ENCODE measurements at places on chromosomes 13 and 19. TPM values are rescaled to one million over a fixed set of nuclear protein-coding genes. Genes with fewer than 3 reads are reported as not detected.

GRCh38 chr13:97101912-97102708, 107.8 kb upstream of the OXGR1 start:
- no peaks in the 10 kb centered on the region for H3K4me1 ChIP-seq
- no peak for DNase-seq
- no peak overlapping the region for H3K27ac ChIP-seq
- H3K36me3 ChIP-seq = no peaks in the 10 kb centered on the region
- H3K4me3 ChIP-seq = no peak overlapping the region

DNA sequence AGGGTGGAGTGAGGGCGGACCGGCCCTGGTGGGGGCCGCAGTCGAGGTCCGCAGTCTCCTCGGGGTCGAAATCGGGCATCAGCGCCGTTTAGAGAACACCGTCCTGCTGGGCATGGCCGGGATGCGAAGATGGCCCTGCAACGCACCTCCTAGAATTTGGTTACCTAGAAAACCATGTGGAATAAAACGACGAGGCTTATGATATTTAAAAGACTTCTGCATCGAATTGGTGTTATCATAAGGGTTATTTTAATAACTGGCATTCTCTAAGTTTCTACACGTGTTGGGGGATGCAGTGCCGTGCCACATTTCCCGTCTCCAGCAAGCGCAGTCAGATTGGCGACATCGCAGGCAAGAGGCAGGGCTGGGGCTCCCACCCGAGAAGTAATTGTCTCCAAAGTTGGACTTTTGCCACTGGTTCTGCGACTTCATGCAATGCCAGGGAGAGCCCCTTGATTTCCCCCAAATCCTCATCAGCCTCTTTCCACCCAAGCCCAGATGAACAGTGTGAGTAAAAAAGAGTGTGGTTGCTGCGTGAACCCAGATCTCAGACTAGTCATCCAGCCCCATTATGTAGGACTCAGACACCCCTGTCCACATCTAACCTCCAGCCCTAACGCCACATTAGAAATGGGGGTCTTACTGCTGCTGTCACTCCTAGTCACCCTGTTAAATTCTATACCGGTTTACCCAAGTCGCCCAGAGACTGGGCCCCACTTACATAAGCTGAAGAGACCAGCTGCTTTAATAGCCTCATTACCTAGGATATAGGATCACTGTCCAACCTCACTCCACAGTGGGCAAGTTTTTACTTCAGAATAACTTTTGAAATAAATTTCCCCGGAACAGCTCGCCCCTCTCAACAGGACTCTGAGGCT, 571 bp upstream of the DHRS12 start:
- no peaks in the 10 kb centered on the region for H3K36me3 ChIP-seq
- peak overlapping the region; percentile 81 for H3K4me3 ChIP-seq
- peak overlapping the region; percentile 91 for H3K27ac ChIP-seq
- no peaks in the 10 kb centered on the region for H3K27me3 ChIP-seq
- no peaks in the 10 kb centered on the region for H3K4me1 ChIP-seq
- DNase-seq = peak; percentile 75

GRCh38 chr19:48350856-48351255, 12.9 kb downstream of the TMEM143 start:
- no peak for DNase-seq
- no peak overlapping the region for H3K4me3 ChIP-seq
- no peaks in the 10 kb centered on the region for H3K4me1 ChIP-seq

GPR4 gene
- total RNA-seq = 0.55 TPM

DNA sequence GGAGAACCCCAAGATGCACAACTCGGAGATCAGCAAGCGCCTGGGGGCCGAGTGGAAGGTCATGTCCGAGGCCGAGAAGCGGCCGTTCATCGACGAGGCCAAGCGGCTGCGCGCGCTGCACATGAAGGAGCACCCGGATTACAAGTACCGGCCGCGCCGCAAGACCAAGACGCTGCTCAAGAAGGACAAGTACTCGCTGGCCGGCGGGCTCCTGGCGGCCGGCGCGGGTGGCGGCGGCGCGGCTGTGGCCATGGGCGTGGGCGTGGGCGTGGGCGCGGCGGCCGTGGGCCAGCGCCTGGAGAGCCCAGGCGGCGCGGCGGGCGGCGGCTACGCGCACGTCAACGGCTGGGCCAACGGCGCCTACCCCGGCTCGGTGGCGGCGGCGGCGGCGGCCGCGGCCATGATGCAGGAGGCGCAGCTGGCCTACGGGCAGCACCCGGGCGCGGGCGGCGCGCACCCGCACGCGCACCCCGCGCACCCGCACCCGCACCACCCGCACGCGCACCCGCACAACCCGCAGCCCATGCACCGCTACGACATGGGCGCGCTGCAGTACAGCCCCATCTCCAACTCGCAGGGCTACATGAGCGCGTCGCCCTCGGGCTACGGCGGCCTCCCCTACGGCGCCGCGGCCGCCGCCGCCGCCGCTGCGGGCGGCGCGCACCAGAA, 1.1 kb downstream of the SOX1 start:
- H3K4me1 ChIP-seq = no peaks in the 10 kb centered on the region
- DNase-seq = no peak
- peak overlapping the region; percentile 33 for H3K4me3 ChIP-seq
- H3K27ac ChIP-seq = no peak overlapping the region
- peaks cover 56% of the 10 kb centered on the region for H3K27me3 ChIP-seq
- H3K36me3 ChIP-seq = no peaks in the 10 kb centered on the region

CFAP97D2 gene
- not detected for total RNA-seq

NLRP5 gene
- total RNA-seq = not detected

DNA sequence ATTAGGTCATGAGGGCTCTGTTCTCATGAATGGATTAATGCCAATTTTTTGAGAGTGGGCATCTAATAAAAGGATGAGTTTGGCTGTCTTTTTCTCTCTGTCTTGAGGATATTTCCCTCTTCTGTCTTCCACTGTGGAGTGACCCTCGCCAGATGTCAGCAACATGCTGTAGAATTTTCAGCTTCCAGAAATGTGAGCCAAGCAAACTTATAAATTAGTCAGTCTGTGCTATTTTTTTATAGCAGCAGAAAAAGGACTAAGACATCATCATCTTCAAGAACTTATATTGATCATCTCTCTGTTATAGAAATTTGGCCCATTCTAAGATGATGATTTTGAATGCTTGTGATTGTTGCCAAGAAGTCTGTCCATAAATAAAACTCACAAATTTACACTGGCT, 431.4 kb downstream of the FGF9 start:
- no peaks in the 10 kb centered on the region for H3K4me1 ChIP-seq
- no peaks in the 10 kb centered on the region for H3K27me3 ChIP-seq
- no peaks in the 10 kb centered on the region for H3K36me3 ChIP-seq
- no peak for DNase-seq

ATP7B gene
- total RNA-seq = 4.5 TPM

- H3K27ac ChIP-seq = no peak overlapping the region
- no peaks in the 10 kb centered on the region for H3K36me3 ChIP-seq
- peaks cover 22% of the 10 kb centered on the region for H3K4me1 ChIP-seq
- DNase-seq = no peak
- H3K27me3 ChIP-seq = no peaks in the 10 kb centered on the region
These were observed 5.3 kb downstream of the DCLK1 start for GRCh38 chr13:36125841-36126240.
